HTR-8/SVneo (cell line): ENCODE measurements at places on chromosomes 3 and 15.

DNA sequence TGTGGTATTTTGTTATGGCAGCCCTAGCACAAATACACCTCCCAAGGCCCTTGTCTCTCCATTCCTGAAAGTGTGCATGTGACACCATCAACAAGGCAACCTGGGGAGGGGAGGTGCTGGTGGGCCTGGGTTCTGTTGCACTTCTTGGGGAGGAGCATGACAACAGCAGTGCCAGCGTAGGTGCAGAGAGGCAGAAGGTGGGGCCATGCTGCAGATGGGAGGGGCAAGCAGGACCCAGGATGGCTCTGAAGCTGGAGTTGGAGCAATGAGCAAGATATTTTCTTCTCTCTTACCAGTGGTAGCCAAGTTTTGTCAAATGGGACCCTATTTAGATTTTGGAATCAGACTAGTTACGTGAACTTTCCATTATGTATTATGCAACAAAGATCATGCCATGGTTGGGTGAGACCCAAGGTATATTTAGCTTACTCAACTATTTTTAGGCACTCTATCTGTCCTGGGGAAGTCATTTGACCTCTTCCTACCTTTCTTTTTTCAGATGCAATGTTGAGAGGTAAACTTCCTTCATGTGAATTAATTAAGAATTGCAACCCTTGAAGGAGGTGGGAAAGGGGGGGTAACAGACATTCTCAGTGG is 3.4 kb downstream of the FYCO1 start:
- DNase-seq, result no peak

DNA sequence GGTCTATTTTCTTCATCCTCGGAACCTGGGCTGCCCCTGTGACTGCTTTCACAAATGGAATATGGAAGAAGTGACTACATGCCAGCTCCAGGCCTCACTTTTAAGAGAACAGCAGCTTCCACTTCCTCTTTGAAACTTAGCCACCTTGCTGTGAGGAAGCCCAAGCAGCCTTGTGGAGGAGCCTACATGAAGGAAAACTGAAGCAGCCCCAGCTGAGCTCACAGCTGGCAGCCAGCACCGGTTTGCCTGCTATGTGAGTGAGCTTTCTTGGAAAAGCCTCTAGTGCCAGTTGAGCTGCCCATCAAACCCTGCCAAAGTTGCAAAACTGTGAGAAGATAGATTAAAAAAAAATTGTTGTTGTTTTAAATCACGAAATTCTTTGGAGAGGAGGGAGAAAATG is 498.0 kb upstream of the PROK2 start:
- DNase-seq, result no peak

DNA sequence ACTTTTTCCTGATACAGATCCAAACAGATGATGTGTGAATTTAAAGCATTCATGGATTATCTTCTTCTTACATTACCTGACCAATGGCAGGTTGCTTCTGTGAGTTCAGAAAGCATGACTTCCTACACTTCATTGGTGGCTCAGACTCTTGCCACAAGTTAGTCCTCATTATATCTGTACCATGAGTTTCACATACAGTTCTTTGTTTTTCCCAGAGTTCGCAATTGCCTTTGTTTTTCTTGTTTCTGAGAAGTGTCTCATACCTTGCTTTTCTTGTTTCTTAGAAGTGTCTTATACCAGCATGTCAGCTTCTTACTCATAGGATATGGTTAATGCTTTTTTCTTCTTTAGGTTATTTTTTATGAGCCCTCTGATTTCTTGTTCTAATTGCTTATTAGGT is 133.8 kb upstream of the TLE3 start:
- DNase-seq, result no peak

DNA sequence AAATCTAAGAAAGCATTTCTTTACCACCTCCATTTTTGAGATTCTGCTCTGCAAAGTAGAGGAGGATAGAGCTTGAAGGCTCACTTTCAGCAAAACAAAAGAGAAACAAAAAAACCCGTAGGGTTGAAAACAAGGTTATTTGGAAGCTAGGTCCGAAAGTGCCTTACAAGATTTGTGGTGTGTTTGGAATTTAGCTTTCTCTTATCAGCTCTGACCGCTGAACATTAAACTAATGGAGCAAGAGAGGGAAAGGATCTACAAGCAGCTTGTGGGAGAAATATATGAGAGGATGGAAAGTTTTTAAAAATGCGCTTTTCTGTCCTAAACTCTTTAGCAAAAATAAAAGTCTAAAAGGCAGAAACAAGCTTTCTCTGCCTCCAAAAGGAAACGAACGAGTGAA is 545.5 kb downstream of the NTRK3 start:
- no peak for DNase-seq

DNA sequence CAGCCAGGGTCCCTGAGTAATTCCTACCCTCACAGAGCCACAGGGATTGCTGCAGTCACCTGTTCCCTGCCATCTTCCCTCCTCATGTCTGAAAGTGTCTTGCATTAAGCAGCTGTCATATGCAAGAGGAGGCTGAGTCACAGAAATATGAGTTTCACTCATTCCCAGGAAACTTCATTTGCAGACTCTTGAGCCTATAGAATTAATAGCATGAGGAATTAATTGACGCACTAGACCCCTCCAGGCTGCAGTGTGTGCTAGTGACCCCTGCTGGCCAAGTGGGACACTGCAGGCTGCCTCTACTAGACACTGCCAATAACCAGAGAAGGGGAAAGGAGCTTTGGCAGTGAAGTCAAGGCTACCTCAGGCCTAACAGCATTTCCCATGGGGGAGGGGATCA is 50.6 kb upstream of the SLC6A1 start:
- no peak for DNase-seq

DNA sequence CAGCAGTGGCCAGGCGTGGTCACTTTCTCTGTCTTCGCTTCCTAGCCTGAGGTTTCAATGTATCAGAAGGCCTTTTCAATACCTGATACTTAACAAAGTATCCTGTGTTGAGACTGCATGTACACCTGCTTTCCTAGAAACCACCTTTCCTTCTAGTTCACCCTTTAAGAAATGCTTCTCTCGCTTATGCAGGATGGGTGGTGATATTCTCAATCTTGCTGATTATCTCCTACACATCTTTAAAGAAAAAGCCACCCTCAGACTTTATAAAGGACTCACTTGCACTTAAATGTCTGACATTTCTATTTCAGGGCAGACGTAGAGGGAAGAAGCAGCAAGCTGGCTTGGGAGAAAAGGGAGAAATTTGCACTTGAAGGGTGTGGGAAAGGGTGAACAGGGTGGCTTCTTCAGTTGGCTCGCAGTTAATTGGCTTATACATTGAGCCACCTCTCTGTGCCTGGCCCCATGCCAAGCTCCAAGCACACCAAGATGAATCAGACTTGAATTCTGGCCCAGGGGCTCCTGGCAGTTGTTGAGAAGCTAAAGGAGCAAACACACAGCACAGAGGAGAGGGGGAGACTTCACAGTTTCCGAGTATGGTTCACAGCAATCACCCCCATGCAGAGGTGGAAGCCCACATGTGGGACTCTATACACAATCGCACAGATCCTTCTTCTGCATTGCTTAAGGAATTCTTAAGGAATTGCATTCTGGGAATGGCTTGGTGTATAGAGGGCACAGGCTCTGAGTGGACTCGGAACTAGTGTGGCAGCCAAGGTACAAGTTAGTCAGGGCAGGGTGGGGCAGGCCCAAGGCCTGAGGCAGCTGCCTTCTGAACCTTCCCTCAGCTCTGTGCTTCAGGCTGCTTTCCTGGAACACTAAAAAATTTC is 1.3 kb downstream of the ARL6IP5 start:
- DNase-seq, result peak; percentile 57

- DNase-seq, result no peak
Observed at GRCh38 chr15:69997813-69998212, 99.9 kb downstream of the TLE3 start.

DNA sequence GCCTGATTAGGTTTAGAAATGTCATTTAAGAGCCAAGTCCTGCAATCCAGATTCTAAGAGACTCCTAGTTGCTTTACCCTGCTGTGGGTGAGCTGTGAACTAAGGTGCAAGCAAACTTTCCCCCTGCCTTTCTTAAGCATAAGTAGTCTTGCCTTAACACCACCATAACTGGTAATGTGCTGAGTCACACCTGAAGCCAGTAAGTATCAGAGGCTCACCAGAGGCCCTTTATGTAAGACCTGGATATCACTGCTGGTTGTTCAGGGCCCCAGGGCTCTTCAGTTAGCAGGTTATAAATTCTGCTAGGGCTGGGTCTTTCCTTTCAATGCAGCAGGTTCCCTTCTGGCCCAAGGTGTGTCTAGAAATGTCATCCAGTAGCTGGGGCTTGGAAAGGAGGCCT is 509.9 kb downstream of the VGLL3 start:
- no peak for DNase-seq

GRCh38 chr3:24690777-24691176 is 196.1 kb upstream of the THRB start:
- DNase-seq, result no peak

DNA sequence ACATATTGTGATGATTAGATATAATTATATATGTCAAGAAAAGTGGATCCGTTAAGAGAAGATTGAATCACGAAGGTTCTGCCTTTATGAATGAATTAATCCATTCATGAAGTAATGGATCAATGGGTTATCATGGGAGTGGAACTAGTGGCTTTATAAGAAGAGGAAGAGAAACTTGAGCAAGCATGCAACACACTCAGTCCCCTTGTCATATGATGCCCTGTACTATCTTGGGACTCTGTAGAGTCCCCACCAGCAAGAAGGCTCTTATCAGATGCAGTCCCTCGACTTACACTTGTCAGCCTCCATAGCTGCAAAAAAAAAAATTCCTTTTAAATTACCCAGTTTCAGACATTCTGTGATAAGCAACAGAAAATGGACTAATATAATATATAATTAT is 301.9 kb downstream of the RAP2B start:
- no peak for DNase-seq

GRCh38 chr3:70249509-70250160 is 62.8 kb downstream of the MDFIC2 start:
- DNase-seq, result peak; percentile 19

- DNase-seq, result no peak
Observed at GRCh38 chr3:178603735-178604134, 67.5 kb downstream of the KCNMB2 start.

DNA sequence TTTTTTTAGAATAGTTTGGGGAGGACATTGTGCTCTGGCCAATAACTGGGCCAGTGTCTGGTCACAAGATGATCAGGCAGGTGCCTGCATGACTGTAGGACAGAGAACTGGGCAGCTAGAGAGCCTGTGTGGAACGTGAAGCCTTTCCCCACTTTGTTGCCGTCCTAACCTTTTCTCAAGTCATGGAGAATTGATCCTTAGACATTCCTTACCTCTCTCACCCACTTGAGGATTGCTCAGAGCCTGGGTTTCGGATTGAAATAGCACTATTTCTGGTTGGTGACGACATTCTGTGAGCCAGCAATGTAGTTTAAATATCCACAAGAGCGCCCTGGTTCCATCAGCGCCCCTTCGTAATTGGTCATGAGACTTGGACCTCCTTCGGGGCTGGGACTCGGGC is 138.4 kb downstream of the IGF1R start:
- no peak for DNase-seq

GRCh38 chr15:101183226-101183930 is 68.5 kb downstream of the CHSY1 start:
- no peak for DNase-seq

DNA sequence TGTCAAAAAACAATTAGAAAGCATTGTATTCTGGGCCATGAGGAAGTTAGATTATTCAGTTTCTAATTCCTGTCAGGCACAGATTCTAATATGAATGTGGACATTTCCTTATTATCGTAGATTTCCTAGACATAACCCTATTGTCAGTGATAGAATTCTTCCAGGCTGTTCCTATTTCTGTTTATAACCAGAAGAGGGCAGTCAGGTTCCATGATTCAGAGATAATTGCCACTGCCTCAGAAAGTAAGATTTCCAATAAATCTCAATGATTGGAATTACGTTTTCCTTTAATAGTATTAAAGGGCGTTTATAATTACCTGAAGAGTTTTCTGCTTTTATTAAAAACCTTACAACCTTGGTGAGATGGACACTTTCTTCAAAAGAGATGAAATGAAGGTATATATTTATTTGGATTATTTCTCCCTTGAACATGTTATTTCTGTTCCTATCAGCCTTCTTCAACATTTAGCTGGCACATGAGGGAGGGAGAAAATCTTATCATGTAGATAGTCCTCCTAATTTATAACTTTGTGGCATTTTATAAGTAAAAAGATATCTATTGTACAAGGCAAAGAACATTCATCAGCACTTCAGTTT is 439.2 kb downstream of the MCTP2 start:
- DNase-seq, result peak; percentile 33

- DNase-seq, result peak; percentile 63
Observed at GRCh38 chr15:88834211-88834812, 31.1 kb downstream of the ACAN start.

DNA sequence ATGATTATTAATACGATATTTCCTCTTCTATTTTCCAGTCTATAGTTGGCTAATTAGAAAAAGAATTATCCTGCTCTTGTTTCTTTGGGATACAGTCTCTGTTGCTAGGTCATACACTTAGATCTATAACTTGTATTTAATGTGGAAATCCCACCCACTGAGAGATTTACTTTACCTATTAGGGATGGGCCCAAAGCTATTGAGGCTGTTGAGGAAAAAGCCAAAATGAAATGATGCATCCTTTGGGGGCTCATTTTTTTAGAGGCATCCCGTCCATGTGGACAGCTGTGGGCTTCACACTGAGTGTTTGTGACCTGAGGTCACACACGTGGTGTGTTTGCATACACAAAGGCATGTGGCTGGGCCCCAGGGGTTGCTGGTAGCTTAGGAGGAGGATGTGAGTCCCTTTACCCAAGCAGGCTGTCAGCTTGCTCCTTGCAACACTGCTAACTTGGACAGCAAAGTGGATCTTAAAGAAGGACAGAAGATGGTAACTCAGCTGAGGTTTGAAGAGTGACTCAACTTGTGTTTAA is 477.4 kb downstream of the AGBL1 start:
- DNase-seq, result no peak

- DNase-seq, result no peak
Observed at GRCh38 chr3:16365491-16366128, 100.6 kb downstream of the OXNAD1 start.

DNA sequence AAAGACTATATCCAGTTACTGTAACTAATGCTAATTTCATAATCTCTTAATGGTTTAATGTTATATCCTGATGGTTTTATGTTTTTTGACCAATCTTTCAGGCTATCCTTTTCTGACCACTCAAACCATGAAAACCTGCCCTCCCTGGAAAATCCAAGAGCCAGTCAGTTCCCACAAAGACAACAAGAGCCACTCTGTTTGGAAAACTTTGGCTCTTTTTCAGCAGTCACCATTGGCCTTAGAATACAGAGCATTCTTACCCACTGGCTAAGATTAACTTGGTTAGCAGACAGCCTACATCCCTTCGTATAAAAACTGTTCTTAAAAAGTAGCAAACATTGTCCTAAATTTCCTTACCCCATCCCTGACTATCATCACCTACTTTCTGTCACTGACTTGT is 32.9 kb downstream of the ALCAM start:
- DNase-seq, result no peak
